ENCODE measurements at places on chromosomes 3 and 15. TPM values are rescaled to one million over a fixed set of nuclear protein-coding genes. Genes with fewer than 3 reads are reported as not detected.
A peak's percentile ranks its signal among the peaks of the same experiment; 100 is the strongest.

- no peak for DNase-seq
Measured at GRCh38 chr15:26891448-26892181, 24.8 kb downstream of the GABRA5 start.

DNA sequence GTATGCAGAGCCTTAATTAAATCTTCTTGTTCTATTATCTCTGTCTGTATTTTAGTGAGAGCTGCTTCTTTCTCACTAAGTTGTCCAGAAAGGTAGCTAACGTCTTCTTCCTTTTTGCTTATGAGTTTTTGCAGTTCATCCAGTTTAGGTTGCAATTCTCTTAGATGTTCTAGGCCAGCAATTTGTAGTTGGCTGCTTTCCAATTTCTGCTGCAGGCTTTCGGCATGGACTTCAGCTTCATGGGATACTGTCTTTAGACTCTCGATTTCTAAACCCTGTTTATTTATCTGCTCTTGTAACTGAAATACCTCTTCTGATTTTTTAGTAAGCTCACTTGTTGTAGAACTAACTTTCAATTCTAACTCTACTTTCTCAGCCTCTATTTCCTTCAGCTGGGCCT, 35.5 kb upstream of the HCLS1 start:
- DNase-seq, result no peak

- no peak for DNase-seq
Measured at GRCh38 chr15:62739507-62739906, 303.0 kb upstream of the TPM1 start.

DNA sequence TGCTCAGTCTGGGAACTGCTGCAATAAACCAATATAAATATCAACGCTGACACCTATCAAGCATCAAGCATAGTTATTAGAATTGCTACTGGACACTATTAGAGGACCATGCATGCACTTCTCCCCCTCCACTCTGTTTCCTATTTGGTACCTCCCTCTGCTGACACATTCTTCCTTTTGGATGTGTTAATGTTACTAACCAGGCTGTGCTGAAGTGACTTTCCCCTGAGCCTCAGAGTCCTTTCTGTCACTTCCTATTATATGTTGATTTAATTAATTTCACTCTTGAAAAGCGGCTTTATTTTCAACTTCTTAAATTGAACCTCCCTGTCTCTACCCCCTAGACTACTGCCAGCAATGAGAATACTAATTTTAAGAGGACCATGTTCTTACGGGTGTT, 379.1 kb downstream of the MCTP2 start:
- DNase-seq, result no peak

DNA sequence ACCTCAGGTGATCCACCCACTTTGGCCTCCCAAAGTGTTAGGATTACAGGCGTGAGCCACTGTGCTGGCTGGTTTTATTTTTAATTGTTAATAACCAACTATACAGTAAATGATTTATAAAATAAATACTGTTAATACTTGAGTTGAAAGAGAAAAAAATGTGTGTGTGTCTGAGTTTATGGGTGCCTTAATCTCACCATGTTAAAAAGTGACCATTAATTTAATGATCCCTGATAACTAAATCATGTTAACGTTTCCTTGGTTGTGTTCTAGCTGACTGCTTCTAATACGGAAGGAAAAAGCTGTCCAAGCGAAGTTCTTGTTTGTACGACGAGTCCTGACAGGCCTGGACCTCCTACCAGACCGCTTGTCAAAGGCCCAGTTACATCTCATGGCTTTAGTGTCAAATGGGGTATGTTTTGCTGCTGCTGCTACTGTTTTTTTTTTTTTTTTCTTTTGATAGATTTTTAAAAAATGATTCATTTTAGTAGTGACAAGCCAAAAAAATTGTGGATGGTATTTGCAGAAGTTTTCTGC, 113.5 kb downstream of the GHSR start:
- DNase-seq, result no peak

DNA sequence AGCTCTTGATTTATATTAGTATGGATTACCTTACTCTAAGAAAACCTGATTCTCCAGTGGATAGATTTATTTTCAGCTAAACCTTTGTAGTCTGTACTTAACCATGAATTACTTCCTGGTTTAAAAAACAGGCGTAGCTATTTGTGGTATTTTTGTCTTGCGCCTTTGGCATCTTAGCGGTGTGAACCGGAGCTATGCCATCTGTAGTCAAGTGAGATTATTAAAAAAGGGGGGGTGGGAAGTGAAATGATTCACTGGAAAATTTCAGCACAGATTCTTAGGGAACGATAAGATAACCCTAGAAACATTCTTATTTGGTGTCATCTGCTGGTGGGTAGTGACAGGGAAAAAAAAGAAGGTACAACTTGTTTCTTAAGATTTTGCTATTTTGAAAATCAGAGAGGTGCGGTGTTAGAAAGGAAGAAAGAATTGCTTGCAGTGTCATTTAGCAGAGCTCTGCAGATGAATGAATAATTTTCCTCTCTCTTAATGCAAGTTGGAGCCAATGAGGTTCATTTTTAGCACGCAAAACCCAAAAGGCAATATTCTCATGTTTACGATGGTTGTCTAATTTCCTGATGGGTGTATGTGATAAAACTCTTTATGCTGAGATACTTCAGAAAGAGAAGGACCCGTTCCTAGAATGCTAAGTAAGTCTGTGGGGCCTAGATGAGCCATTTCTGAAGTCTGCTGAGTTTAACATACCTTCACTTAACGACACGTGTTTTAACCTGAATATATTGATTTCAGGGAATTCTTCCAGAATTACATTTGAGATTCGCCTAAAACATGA, 44.0 kb downstream of the PSMD6 start:
- no peak for DNase-seq

GRCh38 chr3:19013879-19014278, 134.4 kb upstream of the KCNH8 start:
- DNase-seq, result no peak

GRCh38 chr15:34023907-34024306, 15.1 kb downstream of the AVEN start:
- DNase-seq, result no peak

GRCh38 chr3:114442246-114442645, 148.4 kb downstream of the TIGIT start:
- no peak for DNase-seq

- DNase-seq, result no peak
Measured at GRCh38 chr3:52097851-52098507, 41.6 kb upstream of the DUSP7 start.

- no peak for DNase-seq
Measured at GRCh38 chr3:85912980-85913379, 954.2 kb downstream of the CADM2 start.

DNA sequence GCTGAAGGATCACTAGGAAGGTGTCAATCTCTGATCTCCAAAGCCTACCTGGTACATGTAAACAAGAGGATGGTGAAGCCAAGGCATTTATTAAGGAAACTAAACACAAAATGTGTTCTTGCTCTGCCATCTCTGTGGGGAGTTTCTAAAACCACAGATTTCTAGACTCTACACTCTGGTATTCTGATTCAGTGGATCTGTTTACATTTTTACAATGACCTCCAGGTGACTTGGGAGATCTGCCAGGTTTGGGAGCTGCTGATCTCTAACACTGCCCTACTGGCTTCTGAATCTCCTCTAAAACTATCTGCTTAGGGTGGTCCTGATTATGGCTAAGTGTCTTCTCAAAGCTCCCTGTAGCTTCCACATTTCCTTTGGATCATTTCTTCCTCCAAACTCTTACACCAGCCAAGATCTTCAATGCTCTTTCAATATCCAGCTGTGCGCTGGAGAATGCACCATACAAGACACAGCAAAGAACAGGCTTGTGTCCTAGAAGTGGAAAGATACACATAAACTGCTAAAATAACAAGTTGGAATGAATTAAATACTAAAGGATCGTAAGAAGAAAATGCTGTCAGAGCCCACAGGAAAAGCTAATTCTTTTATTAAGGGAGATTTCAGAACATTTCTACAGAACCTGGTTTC, 72.7 kb downstream of the GREM1 start:
- no peak for DNase-seq

DNA sequence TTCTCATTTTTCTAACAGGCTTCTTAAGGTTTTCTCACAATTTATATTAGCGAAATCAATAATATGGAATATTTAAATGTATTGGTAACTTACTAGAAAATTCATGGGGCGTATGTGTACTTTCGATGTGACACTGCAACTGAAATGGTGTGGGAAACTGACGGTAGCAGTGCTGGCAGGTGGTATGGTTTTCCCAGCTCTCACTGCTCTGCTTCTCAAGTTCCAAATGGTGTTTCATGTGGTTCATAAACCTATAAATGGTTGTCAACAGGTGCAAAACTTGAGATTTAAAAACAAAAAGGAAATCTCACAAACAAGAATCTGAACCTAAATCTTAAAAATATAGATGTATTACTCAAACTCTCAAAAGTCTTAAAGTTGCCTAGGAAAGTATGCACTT, 54.7 kb downstream of the ZNF280D start:
- DNase-seq, result no peak

DNA sequence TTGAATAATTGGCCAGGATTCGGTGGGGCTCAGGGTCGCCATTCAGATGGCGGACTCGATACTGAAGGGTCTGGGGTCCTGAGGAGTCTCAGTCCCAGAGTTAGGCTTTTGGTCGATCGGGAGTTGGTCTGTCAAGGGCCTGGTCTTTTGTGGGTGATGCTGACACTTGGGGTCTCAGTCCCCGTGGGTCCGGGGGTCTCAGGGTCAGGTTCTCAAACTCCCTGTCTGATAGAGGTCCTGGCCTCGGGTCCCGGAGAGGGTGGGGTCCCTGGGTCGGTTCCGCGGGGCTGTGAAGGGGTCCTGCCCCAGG, 467 bp downstream of the NCKIPSD start:
- DNase-seq, result no peak

DNA sequence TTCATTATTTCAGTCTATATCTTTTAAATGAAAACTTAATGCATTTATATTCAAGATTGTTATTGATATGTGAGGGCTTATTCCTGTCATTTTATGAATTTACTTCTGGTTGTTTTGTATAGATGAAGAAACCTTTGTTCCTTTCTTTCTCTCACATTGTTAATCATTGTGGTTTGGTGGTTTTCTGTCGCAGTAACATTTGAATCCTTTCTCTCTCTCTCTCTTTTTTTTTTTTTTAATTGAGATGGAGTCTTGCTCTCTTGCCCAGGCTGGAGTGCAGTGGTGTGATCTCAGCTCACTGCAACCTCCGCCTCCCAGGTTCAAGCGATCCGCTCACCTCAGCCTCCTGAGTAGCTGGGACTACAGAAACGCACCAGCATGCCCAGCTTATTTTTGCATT, 22.1 kb downstream of the AGBL1 start:
- DNase-seq, result no peak

GRCh38 chr3:71228156-71228866, 355.2 kb downstream of the FOXP1 start:
- DNase-seq, result no peak

- no peak for DNase-seq
Measured at GRCh38 chr3:19046440-19046839, 101.9 kb upstream of the KCNH8 start.

DNA sequence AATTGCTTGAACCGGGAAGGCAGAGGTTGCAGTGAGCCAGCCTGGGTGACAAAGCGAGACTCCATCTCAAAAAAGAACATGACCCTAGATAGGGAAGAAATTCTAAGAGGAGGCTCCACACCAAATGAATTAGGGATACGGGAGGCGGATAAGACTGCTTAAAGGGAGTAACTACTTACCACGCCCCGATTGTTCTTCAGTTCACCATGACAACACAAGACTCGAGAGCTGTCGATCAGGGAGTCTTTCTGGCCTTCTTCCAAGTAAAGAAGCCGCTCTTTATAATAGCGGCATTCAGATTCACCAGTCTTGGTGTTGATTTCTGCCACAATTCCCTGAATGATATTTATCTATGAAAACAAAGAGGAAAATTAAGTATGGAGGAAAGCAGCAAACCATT, 53.9 kb upstream of the TASOR start:
- DNase-seq, result no peak

DNA sequence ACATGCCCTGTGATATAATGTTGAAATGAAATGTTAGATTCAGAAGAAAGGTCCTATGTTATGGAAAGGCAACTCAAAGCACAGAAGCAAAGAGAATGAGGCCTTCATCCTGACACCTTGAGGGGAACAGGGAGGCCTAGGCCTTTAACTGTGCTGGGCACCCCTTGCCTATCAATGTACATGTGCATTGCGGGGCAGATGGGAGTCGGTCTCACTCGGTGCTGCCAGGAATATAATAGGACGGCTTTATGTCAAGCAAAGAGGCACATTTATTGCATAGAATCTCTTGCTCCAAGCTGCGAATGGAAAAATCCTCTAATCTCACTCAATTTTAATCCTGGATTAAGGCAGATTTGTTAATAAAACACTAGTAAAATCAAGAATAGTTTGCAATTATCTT, 301.0 kb upstream of the SOX14 start:
- DNase-seq, result no peak

DNA sequence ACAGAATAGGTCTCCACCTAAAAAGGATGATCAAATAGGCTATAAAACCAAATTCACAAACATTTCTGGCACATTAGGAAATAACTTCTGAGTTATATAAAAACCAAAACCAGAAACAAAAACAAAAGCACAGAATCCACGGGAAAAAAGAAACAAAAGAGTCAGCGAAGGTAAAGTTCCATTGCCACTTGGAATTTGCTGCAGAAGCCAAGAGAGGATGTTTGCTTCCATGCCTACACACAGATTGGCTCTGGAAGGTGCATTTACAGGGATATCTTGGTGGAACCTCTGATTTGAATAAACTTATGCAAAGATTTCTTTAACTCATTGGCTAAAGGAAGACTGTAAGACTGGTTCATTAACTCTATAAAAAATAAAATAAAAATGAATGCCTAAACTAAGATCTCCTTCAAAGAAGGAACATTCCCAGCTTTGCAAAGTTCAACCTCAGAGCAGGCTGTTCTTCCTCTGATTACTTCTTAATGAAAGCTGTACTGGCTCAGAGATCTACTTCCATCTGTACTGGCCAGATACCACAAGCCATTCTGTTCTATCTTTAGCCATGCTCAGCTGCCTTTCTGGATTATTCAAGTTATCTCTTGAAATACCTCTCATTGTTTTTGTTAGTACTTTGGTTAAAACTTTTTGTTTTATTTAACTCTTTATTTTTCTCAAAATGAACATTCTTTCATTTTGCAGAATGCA, 537.5 kb upstream of the CCDC54 start:
- no peak for DNase-seq

GRCh38 chr3:53665608-53666425, 171.4 kb downstream of the CACNA1D start:
- no peak for DNase-seq

- DNase-seq, result no peak
Measured at GRCh38 chr3:130800829-130801228, 54.2 kb upstream of the PIK3R4 start.

DNA sequence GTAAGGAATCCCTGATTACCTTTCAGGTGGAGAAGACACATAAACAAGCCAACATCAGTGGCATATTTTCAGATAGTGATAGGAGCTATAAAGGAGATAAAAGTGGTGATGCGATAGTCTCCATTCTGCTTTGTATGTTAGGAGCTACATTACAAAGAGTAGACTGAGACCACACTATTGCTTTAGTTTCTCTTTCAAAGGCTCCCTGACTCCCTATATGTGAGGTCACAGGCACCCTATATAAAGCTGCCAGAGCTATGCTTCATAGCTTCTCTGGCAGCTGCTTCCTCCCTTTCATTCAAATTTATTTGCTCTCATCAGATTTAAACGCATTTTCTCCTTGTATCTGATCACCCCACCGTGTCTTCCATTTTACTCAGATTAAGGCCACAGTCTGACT, 466.6 kb downstream of the IL5RA start:
- DNase-seq, result no peak

- DNase-seq, result peak; percentile 76
Measured at GRCh38 chr3:112333002-112333380, at the start of gene CD200. CD200 (plus strand) TSS chr3:112333156; CDS start chr3:112333213, 57 bp downstream.

The LRRC49 gene
- total RNA-seq, result 70.9 TPM

The SLC6A1 gene
- total RNA-seq, result 0.57 TPM

The HACD2 gene
- 12.1 TPM for total RNA-seq

The KCNMB2 gene
- total RNA-seq, result 1.8 TPM

The TTC21A gene
- 1.2 TPM for total RNA-seq

The PLSCR2 gene
- not detected for total RNA-seq

The CPNE9 gene
- total RNA-seq, result not detected

Data from Right ventricle myocardium inferior (tissue), 1 donor.